ENCODE measurements at places on chromosomes 11 and 22. TPM values are rescaled to one million over a fixed set of nuclear protein-coding genes. Genes with fewer than 3 reads are reported as not detected.

- no peak for DNase-seq
Observed at GRCh38 chr11:121039971-121040613, 16.2 kb downstream of the TBCEL start.

DNA sequence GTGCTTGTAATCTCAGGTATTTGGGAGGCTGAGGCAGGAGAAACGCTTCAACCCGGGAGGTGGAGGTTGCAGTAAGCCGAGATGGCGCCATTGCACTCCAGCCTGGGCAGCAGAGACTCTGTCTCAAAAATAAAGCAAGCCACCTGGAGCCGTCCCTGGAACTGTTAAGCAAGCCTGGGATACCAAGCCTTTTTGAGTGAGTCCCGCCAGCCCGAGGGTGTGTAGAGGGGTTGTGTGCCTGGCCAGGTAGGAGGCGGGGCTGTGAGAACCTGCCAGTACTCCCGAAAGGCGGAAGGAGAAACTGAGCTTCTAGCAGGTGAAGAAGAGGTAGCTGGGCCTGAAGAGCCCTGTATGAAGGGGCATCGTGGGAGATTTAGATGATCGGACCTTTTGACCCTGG is 52.4 kb downstream of the TRIOBP start:
- no peak for DNase-seq

Gene MUC15
- not detected for total RNA-seq

Gene LARGE2
- total RNA-seq = not detected

GRCh38 chr11:69510471-69511357 is 29.3 kb downstream of the LINC01488 start:
- DNase-seq = no peak

DNA sequence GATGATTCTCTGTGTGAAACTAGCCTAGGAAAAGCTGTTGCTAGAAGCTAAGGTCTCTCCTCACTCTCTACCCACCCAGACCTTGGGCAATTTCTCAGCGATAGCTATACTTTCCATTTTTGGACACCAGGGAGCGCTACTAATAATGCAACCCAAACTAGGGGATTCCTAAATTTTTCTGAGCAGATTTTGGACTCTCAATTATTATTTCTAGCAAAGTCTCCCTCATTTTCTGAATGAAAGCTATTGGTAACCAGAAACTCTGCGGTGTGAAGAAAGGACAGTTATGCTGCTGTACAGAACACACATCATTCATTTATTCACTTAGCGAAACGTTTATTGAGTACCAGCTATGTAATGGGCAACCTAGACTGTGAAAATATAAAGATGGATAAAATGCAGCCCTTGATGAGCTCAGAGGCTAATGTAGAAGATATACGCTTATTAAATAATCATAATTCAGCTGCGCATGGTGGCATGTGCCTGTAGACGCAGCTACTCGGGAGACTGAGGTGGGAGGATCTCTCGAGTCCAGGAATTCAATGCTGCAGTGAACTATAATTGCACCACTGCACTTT is 6.1 kb upstream of the STIM1 start:
- DNase-seq = peak; percentile 60

DNA sequence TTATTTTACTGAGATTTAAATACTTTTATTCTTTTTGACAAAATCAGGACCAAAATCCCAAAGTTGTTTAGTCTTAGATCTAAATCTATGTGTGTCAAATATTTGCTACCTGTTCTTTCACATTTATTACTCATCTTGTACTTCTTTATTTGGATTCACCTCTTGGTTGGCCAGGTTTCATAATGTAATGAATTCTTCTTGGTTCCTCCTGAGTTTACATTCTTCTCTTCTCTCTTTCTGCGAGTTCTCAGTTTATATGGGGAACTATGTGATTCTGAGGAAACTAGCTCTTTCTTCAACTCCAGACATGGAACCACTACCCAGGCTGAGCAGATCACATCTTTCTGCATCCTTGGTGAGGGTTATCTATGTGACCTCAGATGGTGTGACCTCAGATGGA is 50.2 kb downstream of the EHF start:
- no peak for DNase-seq

Gene NPAS4
- not detected for total RNA-seq

DNA sequence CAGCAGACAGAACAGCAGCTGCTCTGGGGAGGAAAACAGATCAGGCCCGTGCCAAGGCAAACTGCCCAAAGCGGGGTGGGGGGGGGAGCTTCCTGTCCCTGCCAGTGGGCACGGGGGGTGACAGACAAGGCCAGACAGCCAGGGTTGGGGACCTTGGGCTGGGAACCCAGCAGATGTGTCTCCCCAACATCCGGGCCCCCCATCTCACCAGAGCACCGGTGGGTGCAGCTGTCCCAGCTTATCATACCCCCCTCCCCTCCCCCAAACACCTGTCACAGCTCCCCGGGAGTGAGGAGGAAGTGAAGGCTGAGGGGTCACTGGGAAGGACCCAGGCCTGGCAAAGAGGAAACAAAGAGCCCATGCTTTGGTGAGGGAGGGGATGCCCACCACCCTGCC is 1.3 kb downstream of the PPP1R14B start:
- DNase-seq = no peak

DNA sequence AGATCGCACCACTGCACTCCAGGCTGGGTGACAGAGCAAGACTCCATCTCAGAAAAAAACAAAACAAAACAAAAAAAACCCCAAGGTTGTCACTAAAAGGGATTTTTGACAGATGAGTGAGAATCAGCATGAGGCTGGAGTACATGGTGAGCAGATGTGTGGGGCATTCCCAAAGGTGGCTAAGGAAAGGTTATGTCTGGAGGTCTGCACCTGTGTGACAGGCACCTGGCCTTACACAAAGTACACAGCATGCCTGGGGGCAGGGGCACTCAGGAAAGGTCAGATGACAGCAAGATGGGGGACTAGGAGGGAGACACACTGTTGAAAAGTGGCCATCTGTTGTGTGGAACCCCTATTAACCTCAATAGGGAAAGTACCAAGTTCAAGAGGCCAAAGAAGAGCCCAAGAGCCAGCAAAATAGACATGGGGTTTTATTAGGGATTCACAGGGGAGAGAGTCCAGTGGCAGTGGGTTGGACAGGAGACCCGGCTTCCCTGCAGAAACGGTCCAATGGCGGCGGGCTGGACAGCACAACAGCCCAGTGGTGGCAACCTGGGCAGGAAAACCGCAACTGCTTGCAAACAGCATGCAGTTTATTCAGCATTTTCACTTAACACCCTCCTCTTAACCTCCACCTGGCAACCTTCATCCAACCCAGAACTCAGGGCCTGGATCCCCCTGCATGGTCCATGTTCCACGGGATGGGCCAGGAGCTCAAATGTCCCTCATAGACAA is 101.1 kb downstream of the MICAL2 start:
- DNase-seq = no peak

- DNase-seq = no peak
Observed at GRCh38 chr22:41175546-41175945, 29.6 kb upstream of the L3MBTL2 start.

DNA sequence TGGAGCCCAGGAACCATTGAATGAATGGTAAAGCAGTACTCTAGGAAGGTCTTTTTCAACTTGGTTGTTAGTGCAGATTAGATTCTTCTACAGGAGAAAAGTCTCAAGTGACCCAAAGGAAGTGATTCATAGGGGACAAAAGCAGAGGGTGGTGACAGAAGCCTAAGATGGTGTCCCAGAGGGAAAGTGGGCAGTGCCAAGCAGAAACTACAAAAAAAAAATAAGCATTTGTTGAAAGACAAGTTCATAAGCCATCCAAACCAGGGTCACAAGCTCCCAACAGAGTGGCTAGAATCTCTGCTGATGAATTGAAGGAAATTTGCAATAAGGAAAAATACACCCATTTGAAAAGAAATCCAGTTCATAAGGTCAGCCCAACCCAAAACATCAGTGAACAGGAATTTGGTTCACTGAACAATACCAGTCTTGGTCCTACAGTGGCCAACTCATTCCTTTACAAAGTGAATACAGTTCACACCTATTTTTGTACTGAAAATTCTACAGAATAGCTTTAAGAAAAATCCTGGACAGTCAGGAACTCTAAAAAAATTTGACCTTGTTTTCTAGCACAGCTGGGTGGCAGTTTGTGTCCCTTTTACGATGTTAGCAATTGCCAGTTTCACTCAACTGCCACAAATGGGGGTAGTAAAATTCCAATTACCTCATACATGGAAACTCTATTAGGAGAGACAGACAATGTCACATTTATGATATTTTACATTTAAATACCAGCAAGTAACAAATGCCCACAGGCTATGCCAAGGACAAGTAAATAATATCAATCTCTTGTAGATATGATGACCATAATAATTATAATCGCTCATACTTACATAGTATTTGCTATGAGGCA is 21.6 kb upstream of the NUP160 start:
- no peak for DNase-seq

Gene APLNR
- total RNA-seq = not detected

DNA sequence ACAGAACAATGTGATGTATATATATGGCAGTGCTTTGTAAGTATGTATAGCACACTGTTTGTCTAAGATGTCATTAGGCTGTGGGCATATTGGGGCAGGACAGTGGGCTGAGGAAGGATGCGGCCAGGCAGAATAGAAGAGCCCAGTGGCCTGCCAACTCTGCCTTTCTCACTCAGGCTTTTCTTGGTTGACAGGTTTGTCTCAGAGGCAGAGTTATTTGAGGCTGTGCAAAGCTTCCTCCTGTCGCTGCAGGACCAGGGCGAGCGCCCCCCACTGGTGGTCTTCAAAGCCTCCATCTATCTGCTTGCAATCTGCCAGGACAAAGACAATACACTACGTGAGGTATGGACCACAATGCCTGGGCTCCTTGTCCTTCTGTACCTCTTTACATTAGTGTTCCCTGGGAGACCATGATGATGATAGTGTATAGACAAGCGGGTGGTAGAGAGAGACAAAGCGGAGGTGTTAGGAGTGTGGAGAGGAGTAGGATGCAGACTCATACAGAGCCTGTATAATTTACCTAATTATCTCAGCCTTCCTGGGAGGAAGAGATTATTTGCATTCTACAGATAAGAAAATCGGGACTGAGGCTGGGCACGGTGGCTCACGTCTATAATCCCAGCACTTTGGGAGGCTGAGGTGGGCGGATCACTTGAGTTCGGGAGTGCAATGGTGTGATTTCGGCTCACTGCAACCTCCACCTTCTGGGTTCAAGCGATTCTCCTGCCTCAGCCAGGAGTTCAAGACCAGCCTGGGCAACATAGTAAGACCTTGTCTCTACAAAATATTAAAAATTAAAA is 37.3 kb upstream of the CCDC134 start:
- no peak for DNase-seq

GRCh38 chr11:116466191-116466590 is 306.6 kb downstream of the BUD13 start:
- DNase-seq = peak; percentile 9

DNA sequence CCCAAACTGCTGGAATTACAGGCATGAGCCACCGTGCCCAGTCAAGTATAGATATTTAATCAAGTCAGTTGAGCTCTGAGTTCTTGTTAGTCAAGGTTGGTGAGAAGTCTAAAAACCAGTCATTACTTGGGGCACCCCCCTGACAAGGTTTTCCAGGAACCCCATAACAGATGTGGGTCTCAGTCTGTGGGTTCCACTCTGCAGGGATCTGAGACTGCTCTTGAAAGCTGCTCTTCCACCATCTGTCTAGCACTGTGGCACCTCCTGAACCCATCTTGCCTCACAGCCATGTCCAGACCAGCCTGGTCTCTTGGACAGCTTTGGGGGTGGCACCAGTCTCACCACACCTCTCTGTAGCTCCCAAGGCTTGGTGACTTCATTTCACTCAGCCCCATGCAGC is 44.3 kb upstream of the PLET1 start:
- no peak for DNase-seq

- no peak for DNase-seq
Observed at GRCh38 chr11:45457649-45458048, 171.5 kb upstream of the SYT13 start.

- no peak for DNase-seq
Observed at GRCh38 chr11:118084247-118084646, 2.5 kb downstream of the SMIM35 start.

GRCh38 chr11:35721651-35722282 is 59.2 kb downstream of the TRIM44 start:
- peak; percentile 38 for DNase-seq

GRCh38 chr11:25766332-25767015 is 565.5 kb upstream of the ANO3 start:
- DNase-seq = no peak

Gene SPI1
- total RNA-seq = not detected

Gene OR56A4
- not detected for total RNA-seq

DNA sequence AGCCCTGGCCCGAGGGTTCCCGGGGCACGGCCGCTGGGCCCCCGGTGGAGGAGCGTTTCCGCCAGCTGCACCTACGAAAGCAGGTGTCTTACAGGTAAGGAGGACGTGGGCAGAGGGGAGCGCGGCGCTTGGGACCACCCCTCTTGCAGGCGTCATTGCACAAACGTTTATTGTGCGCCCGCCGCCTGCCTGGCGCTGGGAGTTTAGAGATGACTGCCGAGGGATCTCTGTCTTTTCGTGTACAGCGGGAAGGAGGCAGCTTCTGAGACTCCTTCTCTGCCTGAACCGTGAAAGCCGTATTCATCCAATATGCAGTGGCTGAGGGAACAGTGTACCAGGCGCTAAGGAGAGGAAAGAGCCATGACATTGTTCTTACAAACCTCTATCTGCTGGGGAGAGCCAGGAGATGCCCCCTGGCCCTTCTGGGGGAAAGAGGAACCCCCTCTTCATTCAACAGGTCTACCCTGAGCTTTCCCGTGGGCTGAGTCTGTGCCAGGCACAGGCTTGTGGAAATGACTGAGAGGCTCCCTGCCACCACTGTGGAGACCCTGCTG is 13.8 kb upstream of the DGKZ start:
- DNase-seq = no peak

DNA sequence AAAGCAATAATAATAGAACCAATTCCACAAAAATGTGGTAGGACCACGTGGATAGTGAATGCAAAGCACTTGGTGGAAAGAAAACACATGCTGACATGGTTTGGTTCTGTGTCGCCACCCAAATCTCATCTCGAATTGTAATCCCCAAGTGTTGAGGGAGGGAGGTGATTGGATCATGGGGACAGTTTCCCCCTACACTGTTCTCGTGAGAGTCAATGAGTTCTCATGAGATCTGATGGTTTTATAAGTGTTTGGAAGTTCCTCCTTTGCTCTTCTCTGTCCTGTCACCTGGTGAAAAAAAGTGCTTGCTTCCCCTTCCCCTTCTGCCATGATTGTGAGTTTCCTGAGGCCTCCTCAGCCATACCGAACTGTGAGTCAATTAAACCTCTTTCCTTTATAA is 421.9 kb upstream of the CADM1 start:
- no peak for DNase-seq

Gene CLTCL1
- 4.9 TPM for total RNA-seq
